ENCODE measurements at places on chromosomes 6 and 20.
A peak's percentile ranks its signal among the peaks of the same experiment; 100 is the strongest.

DNA sequence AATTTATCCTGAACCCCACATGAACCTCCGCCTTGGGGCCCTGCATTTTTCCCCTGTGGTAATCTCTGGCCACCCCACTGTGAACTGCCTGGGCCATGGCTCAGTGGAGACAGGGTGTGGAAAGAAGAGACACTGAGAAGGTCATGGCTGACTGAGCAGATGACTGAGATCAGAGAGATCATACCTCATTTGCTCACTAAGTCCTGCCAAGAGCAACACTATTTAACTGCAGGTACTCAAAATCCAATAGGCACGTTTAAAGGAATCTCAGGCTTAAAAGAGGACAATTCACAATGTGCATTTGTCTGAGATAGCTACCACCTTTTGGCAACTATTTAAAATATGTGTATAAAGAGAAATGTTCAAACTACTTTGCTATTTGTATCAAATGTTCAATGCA is 305.0 kb downstream of the GMDS start:
- DNase-seq, result no peak

GRCh38 chr6:26044140-26045064 is 42.8 kb upstream of the HFE start:
- DNase-seq, result peak; percentile 80

DNA sequence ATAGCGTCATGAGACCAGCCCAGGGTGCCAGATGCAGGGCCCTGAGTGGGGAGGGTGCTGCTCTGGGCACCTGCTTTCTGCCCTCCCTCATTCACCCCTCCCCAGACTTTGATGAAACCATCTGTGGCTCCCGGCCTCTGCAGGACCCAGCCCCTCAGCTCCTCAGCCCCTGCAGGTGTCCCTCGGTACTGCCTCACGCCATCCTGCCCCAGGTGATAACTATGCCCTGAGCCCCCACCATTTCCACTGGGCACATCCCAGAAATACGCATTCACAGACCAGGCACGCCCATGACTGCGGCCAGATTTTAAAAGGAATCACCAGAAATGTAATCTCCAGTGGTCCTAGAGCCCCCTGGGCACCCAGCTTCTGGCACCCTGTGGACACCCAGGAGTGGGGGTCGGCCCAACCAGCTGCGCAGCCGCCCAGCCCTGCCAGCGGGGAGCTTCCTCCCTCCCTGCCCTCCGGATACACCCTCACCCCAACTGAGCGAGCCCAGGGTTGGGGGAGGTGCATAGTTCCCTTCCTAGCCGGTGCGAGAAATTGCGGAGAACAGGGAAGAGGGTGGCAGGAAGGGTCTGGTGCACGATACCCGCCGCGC is 615 bp upstream of the NTSR1 start:
- peak; percentile 24 for DNase-seq

DNA sequence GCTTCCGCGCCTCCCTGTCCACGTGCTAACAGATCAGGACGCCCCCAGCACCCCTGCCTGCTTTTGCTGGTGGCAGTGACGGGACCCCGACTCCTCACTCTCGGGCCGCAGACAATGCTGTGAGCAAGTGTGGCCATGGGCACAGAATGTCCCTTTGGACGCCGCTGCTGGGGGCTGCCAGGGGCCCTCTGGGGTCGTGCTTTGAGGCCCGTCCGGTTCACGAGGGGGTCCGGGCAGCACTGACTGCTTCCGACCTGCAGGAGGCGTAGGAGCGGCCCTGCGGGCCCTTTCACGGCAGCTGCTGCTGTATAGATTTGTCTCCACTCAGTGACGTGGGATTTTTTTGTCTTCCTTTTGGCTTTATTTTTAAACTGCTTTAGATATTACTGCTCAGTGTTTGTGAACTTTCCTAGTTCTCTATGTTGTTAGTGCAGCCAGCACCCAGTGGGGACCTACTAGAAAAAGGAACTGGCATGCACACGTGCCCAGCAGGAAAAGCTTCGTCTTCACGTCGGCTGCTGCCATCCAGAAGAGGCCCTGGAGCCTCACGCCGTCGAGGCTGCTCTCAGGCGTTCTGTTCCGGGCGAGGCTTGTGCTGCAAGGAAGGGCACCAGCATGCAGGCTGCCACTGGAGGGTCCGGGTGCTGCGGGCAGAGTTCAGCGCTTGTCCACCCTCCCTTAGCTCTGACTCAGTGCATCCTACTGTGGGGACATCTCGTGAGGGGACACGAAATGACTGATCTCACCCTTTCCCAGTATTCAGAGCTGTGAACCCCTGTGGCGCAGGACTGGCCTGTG is 21.7 kb downstream of the UCKL1 start:
- DNase-seq, result no peak

DNA sequence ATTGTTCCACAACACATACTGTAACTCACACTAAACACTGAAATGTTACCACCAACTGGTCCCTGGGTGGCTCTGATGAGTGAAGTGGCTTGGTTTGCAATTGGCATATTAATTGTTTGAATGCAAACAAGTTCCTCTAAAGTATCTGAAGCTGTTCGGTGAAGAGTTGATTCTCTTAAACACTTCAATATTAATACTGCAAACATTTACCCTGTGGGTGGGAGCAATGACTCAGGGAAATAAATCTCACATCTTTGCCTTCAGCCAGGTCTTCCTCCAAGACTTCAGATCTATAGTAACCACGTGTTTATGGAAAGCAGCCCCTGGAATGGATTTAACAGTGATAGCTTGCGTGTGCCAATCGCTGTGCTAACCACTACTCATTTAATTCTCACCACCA is 176.0 kb downstream of the MAFB start:
- no peak for DNase-seq

- no peak for DNase-seq
Measured at GRCh38 chr6:143294265-143294860, 156.1 kb downstream of the ADAT2 start.

- no peak for DNase-seq
Measured at GRCh38 chr6:107124934-107125348, 9.6 kb upstream of the BEND3 start.

GRCh38 chr6:2966347-2966746 is 5.0 kb downstream of the SERPINB6 start:
- DNase-seq, result no peak

GRCh38 chr20:41854765-41855164 is 236.6 kb upstream of the CHD6 start:
- DNase-seq, result no peak

DNA sequence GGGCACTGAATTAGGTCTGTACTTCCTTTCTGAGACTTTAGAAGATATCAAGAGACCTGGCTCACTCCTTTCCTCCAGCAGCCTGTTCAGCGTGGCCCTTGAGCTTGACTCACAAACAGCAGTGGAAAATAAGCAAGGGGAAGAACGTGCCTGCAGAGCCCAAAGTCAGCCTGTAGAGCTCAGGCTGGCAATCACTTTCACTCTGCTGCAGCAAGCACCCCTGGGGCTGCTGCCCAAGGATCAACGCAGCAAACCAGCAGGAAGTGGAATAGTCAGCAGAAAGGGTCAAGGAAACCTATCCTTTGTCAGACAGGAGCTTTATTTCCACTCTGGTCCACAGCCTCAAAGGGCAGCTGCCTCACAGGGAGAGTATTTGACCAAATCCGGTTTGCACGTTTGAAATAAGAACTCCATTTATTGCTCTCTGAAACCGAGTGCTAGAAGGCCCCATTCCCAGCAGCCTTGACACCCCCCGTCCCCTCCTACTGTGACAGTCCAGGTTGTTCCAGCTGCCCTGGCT is 77.4 kb downstream of the PRDM1 start:
- DNase-seq, result peak; percentile 69

- no peak for DNase-seq
Measured at GRCh38 chr6:70657706-70658105, 10.0 kb upstream of the SMAP1 start.

DNA sequence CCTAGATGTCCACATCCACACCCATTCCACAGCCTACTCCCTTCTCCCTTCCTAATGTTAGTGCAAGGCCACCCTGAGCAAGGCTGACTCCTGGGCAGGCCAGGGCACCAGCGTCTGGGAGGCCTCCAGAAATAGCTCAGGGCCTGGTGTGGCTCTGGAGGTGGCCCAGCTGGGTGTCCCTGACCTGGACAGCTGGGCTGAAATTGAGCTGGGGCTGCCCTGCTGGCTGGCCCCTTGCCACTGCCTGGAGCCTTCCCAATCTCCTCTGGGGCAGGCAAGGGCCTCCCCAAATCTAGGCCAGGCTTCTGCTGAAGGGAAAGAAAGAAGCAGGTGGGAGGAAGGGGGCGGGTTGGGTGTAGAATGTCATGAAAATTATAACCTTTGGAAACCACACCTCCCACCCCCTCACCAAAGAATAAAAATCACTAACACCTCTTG is 2.1 kb downstream of the FAM110A start:
- no peak for DNase-seq

DNA sequence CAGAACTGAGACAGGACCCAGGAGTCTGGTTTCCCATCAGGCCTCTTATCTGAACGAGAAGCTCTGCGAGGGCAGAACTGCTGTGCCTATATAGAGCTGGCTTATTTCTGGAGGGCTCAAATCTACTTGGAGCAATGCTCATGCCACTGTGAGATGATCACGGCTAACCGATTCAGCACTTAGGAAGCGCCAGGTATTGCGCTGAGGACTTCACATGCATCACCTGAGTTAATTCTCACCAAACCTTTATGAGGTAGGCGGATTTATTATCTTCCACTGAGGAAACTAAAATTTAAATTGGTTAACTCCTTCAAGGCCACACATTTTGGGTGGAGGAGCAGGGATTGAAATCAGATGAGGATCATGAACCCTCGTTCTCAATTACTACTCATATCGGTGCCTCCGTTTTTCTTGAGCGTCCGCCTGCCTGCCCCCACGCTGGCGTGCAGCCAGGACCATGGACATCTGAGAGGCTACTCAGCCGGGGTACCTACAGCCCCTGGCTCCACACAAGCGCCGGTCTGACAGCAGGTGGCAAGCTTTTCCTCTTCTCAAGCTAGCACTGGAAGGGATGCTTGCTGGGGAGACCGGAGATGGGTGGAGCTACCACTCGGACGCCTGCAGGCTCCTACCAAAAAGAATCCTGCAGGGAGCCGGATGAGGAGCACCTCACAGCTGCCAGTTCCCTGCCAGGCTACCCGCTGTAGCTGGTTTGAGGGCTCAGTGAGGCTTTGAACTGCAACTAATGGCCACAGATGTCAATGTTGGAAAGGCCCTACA is 1.0 kb upstream of the PCIF1 start:
- DNase-seq, result peak; percentile 72

DNA sequence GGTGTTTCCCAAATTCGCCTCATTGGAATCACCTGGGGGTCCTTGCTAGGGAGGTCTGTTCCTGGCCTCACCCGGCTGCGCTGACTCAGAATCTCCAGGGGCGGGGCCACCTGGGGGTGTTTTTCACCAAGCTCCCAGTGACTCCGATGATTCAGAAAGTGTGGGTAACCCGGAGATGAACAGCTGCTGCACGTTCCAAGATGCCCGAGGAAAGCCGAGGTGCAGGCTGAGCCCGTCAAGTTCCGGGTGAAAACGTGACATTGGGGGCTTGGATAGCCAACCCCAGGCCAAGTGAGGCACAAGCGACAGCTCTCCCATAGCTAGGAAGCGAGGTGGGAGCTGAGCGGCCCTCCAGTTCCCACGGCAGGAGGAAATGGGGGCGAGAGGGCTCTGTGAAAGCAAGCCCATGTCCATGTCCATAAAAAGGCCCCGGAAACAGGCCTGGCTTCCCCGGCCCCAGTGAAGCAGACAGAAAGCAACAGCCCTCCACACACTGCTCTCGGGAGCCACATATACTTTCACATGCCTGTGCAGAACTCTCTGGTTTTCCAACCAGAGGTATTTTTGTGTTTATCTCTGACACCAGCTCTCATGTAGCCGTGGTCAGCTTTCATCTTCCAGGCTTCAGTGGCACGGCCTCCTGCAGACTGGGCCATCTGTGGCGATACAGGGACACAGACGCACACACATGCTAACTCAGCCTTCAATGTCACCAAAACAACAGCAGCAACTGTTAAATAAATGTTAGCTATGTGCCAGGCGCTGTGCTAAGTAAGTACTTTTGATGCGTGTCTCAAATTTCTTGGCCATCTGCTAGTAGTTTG is 90.7 kb upstream of the CCDC28A start:
- no peak for DNase-seq

- no peak for DNase-seq
Measured at GRCh38 chr20:24735263-24735662, 213.8 kb upstream of the CST7 start.

DNA sequence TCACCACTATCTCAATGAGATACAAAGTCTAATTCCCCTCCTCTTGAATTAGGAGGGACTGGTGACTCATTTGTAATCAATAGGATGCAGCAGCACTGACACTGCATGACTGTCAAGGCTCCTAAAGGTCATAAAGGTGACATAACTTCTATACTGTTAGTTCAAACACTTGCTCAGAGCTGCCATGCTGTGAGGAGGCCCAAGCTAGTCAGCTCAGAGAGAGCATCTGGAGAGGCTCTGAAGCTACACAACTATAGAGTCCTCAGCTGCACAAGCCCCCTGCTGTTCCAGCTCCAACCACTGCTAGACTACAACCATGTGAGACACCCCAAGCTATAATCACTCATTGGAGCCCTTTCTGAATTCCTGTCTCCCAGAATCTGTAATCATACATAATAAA is 17.0 kb upstream of the HEY2 start:
- no peak for DNase-seq

- DNase-seq, result peak; percentile 26
Measured at GRCh38 chr6:64330694-64331307, 695.2 kb downstream of the PHF3 start.

- no peak for DNase-seq
Measured at GRCh38 chr6:6588064-6588923, at the start of gene LY86. Gene LY86, plus strand, starts transcription at chr6:6588720. Its CDS starts 15 bp downstream, at chr6:6588735.

DNA sequence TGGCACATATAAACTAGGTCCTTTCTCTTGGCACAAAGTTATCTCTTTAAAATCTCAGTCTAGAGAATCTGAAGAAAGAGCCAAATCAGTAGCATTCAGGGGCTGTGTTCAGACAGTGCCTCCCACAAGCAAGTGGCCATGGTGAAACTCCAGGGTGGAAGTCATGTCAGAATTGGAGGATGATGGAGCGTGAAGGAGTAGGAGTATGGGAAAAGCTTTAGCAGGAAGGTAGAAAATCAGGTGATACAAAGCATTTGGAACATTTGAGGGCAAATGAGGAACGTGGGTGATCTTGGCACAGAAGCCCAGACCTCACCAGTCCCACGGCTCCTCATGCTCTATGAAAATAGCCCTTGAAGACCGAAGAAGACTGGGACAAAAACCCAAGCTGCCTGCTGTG is 2.8 kb upstream of the HLA-DQB1 start:
- no peak for DNase-seq

- no peak for DNase-seq
Measured at GRCh38 chr6:39330057-39330456, 7.6 kb upstream of the KCNK16 start.

DNA sequence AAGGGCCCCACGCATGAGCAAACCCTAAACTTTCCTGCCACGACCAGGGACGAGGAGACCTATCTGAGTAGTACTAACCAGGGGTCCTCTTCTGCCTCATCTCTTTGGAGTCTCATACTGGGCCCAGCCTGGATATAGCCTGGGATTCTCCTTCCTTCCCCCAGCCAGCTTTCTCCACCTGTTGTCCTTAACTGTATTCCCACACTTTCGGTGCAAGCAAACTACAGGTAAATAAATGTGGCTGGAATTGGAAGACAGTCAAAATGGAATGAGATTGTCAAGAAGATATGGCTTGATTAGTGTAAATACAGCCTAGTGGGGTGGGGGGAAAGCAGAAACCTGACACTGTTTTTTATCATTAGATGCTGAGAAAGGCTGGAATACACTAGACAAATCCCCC is 23.5 kb upstream of the LY86 start:
- DNase-seq, result no peak
